ENCODE measurements at places on chromosomes 2 and 18.

GRCh38 chr2:177599139-177599688 lies 206.6 kb downstream of the AGPS start:
- DNase-seq, result no peak

GRCh38 chr18:68484241-68484640 lies 230.7 kb downstream of the TMX3 start:
- DNase-seq, result no peak

DNA sequence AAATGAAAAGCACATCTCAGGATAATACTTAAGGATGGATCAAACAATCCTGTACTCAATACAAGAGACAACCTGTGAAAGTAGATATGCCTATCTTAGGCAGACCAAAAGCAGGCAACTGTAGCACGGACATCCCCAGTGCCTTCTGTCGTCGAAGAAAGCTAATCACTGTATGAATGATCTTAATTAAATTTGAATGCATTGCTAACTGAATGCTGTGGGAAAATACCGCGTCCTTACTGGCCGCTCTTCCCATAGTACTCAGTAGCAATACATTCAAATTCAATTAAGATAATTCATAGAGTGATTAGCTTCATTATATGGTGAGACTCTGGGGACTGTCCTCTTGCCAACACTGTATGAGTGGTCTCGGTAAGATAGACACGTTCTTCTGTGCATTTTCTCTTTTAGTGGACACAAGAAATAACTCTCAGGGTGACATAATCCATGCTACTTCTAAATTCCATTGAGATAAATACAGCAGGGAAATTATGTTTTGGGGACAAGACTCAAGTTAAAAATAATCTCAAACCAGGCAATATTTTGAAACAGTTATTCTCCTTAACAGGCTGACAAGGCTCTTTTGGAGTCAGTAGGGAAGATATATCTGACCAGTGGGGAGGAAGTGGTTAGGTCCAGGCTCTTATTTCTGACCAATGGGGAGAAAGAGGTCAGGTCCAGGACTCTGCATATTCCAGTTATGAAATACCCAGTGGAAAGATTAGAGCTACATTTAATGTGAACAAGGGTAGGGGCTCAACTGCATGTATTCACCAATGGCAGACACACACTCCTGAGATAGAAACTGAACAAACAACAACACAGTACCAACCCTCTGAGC lies 97.3 kb downstream of the DOCK10 start:
- no peak for DNase-seq

GRCh38 chr2:12363138-12363537 lies 353.6 kb upstream of the TRIB2 start:
- no peak for DNase-seq

DNA sequence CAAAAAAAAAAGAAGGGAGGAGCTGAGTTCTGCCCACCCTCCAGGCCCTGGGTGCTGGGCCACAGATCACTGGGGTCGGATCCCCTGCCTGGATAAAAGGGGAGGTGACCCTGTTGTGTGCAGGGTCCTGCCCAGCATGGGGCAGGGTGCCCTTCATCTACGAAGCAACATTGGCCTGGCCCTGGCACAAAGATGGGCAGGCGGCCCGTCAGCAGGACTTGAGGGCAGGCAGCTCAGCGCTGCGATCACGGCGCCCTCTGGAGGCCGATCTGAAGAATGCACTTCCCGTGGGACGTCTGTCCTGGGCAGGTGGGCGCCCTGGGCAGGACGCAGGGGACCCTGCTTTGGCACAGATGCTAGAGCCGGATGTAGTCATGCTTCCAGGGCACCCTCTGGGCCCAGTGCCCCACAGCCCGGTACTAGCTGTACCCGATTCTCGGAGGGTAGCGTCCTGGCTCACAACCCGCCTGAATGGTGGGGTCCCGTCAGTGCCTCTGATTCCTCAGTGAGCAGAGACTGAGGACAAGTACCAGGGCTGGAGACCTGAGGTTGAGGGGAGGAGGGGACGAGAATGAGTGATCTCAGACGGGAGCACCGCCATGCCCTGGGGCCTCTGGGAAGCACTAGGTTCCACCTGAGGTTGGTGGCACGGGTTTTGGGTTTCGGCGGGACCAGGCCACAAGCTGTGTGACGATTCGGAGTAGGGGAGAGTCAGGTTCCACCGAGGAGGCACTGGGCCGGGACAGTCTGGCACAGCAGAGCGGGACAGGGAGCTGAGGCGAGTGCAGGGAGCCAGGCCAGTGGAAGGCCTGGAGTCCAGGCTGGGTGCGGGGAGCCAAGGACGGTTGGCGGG lies 18.0 kb downstream of the ARID5A start:
- DNase-seq, result peak; percentile 74

- no peak for DNase-seq
Observed at GRCh38 chr2:116411211-116411610, 1403.3 kb upstream of the DDX18 start.

DNA sequence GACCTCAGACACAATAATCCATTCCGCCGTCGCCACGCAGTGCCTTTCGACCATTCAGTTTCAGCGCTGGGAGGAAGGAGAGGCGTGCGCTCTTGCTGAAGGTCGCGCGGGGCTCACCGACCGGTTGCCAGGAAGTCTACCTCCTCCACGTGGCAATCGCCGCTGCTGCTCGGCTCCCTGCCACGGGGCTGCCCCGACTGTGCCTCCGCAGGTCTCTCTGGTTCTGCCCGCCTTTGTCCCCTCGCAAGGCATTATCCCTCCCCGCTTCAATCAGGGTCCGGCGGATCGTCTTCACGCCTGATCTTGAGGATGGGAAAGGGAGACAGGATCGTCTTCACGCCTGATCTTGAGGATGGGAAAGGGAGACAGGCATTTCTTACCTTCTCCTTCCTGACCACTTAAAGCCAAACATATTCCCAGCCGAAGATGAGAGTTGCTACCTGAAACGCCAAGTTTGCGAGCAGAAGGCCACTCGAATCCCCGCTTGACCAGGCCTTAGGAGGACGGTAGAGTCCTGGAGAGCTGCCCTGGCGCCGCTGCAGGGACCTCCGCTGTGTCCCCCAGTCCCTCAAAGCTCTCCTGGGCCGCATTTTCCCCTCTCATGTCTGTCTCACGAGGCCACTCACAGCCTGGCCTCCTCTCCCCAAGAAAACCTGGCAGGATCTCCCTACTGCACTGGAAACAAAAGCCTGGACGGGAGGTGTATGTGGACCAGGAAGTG lies 4.3 kb upstream of the GPR45 start:
- DNase-seq, result no peak

DNA sequence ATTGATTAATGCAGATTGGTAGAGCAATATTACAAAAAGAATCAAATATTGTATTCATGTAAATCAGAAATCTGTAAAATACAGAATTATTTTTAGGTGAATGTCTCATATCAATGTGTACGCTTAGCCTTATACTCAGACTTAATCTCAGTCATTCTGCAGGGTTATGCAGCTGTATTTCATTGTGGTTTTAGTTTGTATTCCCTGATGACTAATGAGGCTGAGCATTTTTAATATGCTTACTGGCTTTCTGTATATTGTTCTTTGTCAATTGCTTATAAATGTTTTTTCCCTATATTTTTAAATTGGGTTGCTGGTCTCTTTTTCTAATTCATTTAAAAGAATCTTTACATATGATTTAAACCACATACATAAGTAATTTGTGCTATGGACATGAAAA lies 50.1 kb downstream of the CDH19 start:
- no peak for DNase-seq

GRCh38 chr18:45324495-45325113 lies 290.7 kb upstream of the SLC14A2 start:
- peak; percentile 70 for DNase-seq

DNA sequence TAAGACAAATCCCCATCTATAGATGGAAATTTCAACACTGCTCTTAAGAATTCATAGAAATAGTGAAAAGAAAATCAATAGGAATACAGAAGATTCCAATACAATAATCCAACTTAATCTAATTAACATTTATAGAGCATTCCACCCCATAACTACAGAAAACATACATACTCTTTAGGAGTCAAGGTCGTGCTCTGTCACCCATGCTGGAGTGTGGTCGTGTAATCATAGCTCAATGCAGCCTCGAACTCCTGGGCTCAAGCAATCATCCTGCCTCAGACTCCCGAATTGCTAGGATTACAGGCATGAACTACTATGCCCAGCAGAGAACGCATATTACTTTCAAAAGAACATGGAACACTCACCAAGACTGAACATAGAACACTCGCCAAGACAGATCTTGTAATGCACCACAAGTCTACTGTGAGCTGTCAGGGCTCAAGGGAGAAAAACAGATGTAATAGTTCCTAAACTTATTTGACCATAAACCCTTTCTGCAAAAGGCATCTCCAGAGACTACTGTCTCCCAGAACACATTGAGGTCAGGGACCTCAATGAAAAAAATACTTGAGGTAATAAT lies 14.1 kb downstream of the MEMO1 start:
- DNase-seq, result no peak

GRCh38 chr2:48886919-48887318 lies 131.4 kb upstream of the LHCGR start:
- DNase-seq, result no peak

DNA sequence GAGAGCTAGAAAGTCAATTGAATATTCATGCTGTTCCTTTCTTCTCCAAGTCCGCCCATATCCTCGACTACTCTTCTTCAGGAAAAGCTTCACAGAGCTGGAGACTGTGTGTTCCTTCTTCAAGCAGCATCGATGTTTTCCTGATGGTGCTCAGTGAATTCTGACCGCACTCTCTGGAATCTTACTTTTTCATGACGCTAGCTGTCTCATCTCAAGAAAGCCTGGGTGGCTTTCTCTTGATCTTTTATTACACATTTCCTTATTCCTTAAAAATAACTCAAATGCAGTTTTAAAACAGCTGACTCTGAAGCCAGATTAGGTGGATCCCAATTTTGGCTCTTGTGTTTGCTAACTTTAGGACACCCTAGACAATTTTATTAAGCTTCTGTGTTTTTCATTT lies 1245.1 kb upstream of the LRRTM1 start:
- DNase-seq, result no peak

- DNase-seq, result no peak
Observed at GRCh38 chr18:30139631-30140287, 902.8 kb downstream of the DSC3 start.

DNA sequence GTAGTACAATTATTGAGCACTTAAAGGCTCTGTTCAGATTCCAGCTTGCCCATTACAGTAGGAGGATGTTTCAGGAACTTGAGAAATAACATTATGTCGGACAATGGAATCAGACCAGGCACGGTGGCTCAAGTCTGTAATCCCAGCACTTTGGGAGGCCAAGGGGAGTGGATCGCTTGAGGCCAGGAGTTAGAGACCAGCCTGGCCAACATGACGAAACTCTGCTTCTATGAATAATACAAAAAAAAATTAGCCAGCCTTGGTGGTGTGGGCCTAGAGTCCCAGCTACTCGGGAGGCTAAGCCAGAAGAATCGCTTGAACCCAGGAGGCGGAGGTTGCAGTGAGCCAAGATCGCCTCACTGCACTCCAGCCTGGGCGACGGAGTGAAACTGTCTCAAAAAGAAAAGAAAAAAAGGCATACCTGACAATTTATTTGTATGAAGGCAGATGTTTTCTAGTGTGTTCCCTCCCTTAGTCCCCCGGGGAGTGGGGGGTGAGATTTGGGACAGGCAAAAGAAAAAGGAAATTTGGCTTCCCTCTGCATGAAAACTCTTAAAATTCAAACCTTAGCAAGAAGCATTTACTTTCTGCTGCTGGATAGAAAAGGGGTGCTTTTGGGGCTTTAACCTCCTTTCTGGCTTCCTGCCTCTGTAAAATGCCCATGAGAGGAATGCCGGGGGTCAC lies 13.7 kb upstream of the ZNF532 start:
- peak; percentile 44 for DNase-seq

GRCh38 chr18:40006634-40007033 lies 1948.4 kb upstream of the PIK3C3 start:
- no peak for DNase-seq

GRCh38 chr2:210503001-210503623 lies 26.6 kb upstream of the LANCL1 start:
- peak; percentile 29 for DNase-seq

GRCh38 chr2:8169443-8169842 lies 512.4 kb upstream of the ID2 start:
- DNase-seq, result no peak
